ENCODE measurements at places on chromosomes 1 and 21.

GRCh38 chr21:44448651-44449131 is 6.6 kb upstream of the LRRC3 start:
- DNase-seq, result no peak

GRCh38 chr1:42211224-42211623 is 46.7 kb upstream of the GUCA2A start:
- DNase-seq, result no peak

DNA sequence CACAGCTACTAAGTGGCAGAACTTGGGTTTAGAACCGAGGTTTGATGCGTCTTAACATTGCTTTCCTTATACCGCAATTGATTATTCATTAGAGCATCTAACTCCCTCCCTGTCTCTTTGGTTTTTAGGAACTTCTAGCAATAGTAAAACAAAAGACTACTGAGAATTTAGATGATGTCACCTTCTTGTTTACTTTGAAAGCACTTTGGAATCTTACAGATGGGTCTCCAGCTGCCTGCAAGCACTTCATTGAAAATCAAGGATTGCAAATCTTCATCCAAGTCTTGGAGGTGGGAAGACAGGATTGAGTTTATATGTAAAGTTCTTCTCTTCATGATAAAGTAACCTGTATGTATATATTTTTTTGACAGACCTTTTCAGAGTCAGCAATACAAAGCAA is 35.0 kb downstream of the ZYG11A start:
- no peak for DNase-seq

DNA sequence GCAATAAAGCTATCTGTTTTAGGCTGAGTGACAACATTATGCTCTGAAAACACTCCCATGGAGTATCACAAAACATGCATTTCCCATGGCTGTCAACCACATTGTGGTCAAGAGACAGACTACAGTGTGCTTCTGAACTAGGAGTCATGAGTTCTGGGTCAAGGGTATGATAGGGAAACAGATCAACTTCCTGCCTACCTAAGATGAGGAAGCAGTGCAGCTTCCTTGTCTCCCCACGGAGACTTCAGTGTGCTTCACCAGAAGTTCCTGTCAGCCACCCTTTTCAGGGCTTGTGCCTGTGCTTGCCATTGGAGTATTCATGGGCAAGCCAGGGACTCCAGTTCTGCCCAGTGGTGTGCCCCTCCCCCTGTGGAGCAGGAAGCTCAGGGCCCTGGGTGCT is 19.9 kb downstream of the LCE3E start:
- no peak for DNase-seq

DNA sequence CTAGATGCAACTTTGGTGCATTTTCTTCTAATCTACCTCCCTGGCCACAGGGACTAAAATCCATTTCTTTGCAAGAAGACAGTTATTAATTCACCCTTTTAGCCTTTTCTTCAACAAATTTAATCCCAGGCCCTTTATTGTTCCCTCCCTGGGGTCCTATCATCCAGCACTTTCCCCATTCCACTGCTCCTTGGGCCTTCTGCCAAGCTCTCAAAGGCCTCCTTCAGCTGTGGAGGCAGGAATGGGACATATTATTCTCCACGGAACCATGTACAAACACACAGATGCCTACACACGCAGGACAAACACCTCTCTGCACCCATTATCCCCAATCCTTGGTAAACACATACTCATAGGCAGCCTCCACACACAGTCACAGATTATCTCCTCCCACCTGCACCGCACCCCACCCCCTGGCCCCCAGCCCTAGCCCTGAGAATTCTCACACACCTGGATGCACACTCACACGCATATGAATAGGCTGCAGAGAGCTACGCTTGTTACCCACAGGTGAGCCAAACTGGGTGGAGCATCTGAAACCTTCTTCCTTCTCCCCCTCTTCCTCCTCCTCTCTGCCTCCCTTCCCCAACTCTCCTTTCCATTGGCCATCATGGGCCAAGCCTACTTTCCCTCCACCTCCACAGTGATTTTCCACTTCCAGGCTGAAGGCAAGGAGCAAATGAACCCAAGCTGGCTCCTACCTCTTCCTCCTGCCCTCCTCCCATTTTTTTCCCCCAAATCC is 11.7 kb downstream of the TAGLN2 start:
- no peak for DNase-seq

DNA sequence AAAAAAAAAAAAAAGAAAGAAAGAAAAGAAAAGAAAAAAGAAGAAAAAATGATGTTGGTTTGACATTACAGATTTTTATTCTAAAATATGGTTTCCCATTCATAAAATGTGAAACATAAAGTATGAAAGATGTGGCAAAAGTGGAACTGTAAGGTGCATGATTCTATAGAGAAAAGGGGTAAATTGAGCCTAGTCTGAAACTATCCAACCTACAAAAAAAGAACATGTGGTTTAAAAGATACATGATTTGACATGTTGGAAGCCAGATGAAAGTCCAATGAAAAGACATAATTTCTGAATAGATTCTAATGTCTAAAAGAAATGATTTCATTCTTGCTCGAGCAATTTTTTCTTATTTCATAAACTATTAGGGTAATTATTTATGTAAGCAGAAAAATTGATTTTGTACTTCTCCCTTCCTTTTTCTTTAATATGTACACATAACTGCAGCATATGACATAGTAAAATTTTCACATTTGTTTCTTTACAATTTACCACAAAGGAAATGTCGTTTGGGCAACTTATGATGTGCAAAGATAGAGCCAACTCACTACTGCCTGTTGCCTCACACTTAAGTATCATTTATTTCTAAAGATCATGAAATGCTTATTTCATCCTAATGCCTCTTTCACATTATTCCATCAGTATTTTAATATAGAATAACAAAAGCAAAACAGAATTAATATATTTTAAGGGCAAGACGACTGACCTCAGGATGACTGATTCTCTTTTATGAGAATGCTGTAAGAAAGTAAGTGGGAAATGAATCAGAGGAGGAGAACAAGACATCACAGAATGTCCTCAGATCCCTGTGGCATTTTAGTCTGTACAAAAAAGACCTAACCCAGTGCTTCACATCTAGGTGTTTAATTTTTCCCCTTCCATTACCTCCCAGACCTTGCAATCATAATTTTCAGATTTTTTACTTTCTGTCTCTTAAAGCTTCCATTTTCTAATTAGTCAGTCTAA is 165.8 kb upstream of the HMCN1 start:
- DNase-seq, result no peak

DNA sequence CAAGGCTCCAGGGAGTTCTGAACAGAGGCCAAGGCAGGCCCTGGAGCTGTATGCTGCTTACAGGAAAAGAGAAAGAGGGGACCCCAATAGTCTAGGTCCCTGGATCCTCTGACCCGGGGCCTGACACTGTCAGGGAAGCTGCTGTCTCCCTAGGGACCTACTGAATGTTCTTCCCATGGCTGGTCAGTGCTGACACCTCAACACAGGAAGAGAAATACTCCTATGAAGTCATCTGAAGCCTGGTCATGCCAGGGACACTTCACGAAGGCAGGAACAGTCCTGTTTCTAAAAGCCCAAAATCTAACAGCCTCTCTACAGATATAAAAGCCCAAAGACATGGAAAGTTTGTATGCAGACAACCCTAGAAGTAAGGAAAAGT is 1.7 kb upstream of the LAD1 start:
- DNase-seq, result no peak

DNA sequence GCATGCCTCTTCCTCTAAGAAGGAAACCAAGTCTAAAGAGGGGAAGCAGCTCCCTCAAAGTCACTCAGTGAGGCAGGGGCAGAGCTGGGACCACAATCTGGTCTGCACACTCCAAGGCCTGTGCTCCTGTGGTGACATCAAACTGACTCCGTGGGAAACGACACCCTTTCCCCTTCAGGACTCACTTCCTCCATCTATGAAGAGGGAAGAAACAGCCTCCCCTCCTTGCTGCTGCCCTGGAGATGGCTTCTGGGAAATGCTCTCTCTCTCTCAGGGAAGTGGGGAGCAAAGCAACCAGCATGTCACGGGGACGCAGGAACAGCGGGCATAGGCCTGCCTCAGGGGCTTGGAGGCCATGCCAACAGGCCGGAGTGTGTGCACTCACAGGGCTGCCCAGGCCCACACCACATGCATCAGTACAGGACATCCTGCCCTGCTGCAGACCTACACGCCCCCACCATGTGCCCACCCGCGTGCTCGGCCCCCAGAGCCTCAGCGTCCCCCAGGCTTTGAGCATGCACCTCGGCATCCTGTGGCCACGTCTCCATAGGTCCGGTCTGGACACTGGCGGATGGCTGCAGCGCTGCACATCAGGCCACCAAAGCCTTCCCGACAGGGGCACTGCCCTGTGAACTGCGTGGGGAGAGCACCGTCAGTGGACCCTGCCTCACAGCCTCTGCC is 25.7 kb downstream of the LAMB3 start:
- no peak for DNase-seq

GRCh38 chr1:116999596-116999995 is 2.0 kb upstream of the CD101 start:
- no peak for DNase-seq

DNA sequence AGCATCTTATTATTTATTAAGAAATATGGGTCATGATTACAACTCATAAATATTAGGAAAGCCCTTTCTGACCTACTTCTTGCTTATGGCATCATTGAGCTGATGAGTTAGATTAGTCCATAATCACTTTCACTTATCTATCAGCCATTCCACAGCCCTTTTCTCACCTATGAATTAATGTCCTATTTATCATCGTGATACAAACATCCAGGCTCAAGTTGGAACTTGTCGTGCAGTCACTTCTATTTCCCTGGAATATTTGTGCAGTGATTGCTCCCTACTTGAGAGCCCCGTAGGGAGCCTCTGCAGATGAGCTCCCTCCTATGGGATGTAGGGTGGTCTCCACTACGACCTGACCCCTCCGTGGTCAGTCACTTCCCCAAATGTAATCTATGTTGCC is 8.1 kb upstream of the F3 start:
- DNase-seq, result no peak

- no peak for DNase-seq
Measured at GRCh38 chr21:15095326-15095725, 30.5 kb upstream of the NRIP1 start.

- no peak for DNase-seq
Measured at GRCh38 chr1:161973924-161974845, 49.5 kb downstream of the OLFML2B start.

DNA sequence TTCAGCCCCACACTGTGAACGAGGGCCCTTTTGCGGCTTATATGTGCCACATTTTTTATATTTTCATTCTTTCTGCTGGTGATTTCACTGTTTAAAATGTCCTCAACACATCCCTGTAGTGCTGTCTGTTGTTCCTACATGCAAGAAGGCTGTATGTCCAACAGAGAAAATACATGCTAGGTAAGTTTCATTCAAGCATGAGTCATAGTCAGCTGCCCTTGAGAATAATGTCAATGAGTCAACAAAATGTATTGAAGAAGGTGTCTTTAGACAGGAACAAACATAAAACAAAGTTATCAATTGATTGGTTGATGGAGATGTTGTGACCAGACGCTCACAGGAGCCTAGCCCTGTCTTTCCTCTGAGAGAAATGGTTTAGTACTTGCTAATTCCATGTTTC is 553.4 kb downstream of the PLPP3 start:
- no peak for DNase-seq

- DNase-seq, result no peak
Measured at GRCh38 chr1:201328576-201328975, 45.3 kb downstream of the PKP1 start.

GRCh38 chr1:119917304-119918055 is 21.2 kb upstream of the ADAM30 start:
- DNase-seq, result no peak

DNA sequence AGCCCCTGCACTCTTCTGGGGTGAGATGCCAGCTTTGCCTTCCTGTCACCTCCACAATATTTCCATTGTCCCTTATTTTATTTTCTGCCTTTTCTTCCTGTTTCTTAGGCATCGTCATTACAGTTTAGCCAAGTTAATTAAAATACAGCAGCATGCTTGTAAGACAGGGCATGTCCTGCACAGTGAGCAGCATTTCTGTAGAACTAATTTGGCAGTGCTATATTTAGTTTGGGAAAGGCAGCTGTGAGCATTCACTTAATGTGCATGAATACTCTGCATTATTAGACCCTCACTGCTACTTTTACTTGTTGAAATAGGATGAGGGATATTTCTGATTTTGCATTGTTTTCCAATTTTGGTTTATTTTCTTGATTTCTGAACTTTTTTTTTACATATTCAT is 133.3 kb downstream of the KCNK2 start:
- DNase-seq, result no peak

GRCh38 chr1:21840981-21841380 is 28.9 kb downstream of the LDLRAD2 start:
- no peak for DNase-seq

DNA sequence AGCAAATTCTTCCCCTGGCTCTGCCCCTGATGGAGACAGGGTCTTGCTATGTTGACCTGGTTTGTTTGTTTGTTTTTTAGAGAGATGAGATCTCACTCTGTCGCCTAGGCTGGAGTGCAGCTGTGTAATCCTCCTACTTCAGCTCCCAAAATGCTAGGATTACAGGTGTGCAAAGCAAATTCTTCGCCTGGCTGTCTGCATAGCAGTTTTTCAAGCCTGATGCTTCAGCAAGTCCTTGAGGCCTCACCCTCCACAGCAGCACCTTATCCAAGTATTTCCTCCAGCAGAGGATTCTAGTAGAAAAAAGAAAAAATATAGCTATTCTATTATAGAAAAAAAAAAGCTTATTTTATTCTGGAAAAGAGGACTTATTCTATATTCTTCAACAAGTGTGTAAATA is 15.1 kb upstream of the RPL5 start:
- no peak for DNase-seq

DNA sequence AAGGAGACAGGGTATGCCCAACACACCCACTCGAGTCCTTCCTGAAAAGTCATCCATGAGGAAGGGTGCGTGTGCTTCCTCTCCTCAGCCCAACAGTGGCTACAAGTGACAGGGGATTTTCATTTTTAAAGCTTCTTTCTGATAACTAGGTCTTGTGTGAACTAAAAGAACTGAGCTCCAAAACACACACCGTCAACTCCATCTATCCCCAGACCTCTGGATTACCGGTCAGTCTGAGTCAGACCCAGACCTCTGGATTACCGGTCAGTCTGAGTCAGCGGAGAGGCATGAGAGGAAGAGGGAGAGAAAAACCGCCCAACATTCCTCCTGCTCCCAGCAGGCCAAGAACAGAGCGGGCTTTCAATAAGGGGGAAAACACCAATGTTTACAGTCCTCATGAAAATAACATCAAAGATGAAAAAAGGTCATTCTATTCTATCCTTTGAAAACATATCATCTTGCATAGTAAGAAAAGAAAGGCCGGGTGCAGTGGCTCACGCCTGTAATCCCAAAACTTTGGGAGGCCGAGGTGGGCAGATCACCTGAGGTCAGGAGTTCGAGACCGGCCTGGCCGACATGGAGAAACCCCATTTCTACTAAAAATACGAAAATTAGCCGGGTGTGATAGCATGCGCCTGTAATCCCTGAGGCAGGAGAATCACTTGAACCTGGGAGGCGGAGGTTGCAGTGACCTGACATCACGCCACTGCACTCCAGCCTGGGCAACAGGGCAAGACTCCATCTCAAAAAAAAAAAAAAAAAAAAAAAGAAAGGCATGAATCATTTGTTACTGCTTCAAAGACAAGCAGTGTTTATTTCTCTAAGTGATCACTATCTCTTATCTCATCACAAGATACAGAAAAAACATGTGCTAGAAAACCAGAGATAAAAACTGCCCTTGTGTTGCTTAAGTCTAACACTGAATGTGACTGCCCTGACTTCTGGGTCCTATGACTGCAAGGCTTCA is 3.4 kb downstream of the PTTG1IP start:
- DNase-seq, result no peak
